Ascending aorta (tissue), 2 donors: ENCODE measurements at places on chromosomes 6 and 20.
A peak's percentile ranks its signal among the peaks of the same experiment; 100 is the strongest.

DNA sequence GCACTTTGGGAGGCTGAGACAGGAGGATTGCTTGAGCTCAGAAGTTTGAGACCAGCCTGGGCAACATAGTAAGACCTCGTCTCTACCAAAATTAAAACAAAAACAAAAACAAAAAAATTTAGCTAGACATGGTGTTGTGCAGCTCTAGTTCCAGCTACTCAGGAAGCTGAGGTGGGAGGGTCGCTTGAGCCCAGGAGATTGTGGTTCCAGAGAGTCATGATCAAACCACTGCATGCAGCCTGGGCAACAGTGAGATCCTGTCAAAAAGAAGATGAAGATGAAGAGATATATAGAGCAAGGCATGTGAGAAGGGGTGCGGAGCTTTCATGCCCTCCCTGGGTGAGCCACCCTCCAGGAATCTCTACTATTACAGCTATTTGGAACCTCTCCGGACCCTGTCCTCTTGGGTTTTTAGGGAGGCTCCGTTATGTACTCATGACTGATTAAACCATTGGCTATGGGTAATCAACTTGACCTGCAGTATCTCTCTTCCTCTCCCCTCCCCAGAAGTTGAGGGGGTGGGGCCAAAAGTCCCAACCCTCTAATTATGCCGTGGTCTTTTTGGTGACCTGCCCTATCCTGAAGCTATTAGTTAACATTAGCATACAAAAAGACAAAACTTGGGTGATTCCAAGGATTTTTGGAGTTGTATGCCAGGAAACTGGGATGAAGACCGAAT, 9.0 kb downstream of the POLH start:
- no peaks in the 10 kb centered on the region for H3K27me3 ChIP-seq
- DNase-seq: no peak
- H3K27ac ChIP-seq: no peak overlapping the region
- peaks cover 34% of the 10 kb centered on the region for H3K36me3 ChIP-seq
- no peaks in the 10 kb centered on the region for H3K4me1 ChIP-seq
- no peak overlapping the region for H3K4me3 ChIP-seq

GRCh38 chr20:50565871-50566270, 55.7 kb downstream of the PTPN1 start:
- no peak overlapping the region for H3K27ac ChIP-seq
- DNase-seq: no peak
- no peak overlapping the region for H3K4me3 ChIP-seq
- peaks cover 9% of the 10 kb centered on the region for H3K4me1 ChIP-seq
- H3K36me3 ChIP-seq: peaks cover 19% of the 10 kb centered on the region
- no peaks in the 10 kb centered on the region for H3K27me3 ChIP-seq

- H3K27ac ChIP-seq: no peak overlapping the region
- DNase-seq: no peak
- no peaks in the 10 kb centered on the region for H3K27me3 ChIP-seq
- H3K36me3 ChIP-seq: no peaks in the 10 kb centered on the region
- no peaks in the 10 kb centered on the region for H3K4me1 ChIP-seq
Observed at GRCh38 chr6:45474376-45474775, 96.6 kb upstream of the SUPT3H start.

DNA sequence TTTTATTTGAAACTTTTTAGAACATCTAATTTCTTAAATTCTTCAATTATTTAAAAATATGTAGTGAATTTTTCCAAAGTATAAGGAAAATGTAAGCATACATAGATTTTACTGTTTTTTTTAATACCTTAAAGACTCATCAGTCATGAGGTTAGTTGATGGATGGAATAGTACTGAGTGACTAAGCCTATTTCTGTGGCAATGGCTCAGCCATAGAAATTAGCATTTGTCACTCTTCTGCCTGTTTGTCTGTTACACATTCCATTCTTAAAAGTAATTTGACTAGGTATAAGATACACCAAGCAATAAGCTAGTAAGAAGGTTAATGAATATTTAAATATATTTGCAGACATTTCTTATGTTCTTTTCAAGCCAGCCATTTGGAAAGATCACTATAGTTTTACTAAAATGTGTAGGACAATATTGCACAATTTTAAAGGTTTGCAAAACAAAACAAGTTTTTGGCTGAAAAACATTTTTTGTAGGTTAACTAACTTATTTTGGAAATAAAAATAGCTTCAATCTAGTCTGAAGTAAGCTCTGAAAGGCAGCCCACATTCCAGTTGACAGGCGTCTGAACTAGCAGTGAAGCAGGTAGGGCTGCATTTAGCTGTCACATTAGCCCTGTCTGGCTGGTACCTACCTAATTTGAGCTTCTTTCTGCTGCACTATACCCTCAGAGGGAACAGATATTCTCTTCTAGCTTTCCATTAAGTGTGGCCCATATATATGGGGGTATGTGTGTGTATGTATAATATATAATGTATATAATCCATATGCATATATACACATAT, 385.7 kb downstream of the GRIK2 start:
- no peak for DNase-seq
- H3K4me3 ChIP-seq: no peak overlapping the region
- no peaks in the 10 kb centered on the region for H3K36me3 ChIP-seq

DNA sequence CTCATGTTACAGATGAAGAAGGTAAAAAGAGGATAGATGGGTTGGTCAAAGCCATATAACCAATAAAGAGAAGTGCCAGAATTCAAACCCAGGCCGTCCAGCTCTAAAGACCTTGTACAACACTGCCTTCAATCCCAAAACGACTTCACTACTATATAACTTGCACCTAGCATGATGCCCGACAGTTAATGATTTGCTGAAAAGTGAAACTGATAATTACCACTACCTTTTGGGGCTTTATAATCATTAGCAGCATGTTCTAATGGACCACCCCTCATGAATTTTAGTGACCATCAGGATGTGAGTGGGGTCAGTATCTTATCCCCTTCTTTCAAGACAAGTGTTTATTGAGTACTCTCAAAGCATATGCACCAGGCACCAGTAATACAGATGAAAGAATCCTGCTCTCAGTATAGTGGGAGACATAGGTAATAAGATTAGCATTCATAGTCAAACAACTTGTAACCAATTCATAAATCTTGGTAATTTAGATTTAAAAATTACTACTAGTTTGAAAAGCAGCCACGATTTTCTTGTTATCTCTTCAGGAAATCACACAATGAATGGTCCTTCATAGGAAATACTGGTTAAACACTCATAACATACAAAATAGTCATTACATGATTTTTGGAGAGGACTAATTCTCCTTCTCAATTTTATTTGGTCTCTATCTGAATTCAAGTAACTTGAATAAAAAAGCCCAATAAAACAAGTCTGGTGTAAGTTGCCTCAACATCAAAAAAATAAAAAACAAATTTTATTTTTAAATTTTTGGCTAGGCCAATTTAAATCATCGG, 98.0 kb downstream of the EPB41L2 start:
- no peaks in the 10 kb centered on the region for H3K27me3 ChIP-seq
- H3K4me1 ChIP-seq: peaks cover 23% of the 10 kb centered on the region
- no peaks in the 10 kb centered on the region for H3K36me3 ChIP-seq
- no peak overlapping the region for H3K27ac ChIP-seq
- H3K4me3 ChIP-seq: no peak overlapping the region

- H3K4me1 ChIP-seq: no peaks in the 10 kb centered on the region
- H3K27me3 ChIP-seq: no peaks in the 10 kb centered on the region
- H3K36me3 ChIP-seq: no peaks in the 10 kb centered on the region
- no peak for DNase-seq
- H3K27ac ChIP-seq: no peak overlapping the region
- no peak overlapping the region for H3K4me3 ChIP-seq
Observed at GRCh38 chr6:96834070-96834469, 3.2 kb downstream of the GPR63 start.

- peak overlapping the region; percentile 39 for H3K27ac ChIP-seq
- no peak overlapping the region for H3K4me3 ChIP-seq
- H3K36me3 ChIP-seq: peaks cover 82% of the 10 kb centered on the region
- H3K4me1 ChIP-seq: no peaks in the 10 kb centered on the region
Observed at GRCh38 chr6:169227116-169227515, 26.5 kb downstream of the THBS2 start.

- no peak overlapping the region for H3K4me3 ChIP-seq
- no peaks in the 10 kb centered on the region for H3K4me1 ChIP-seq
- no peaks in the 10 kb centered on the region for H3K27me3 ChIP-seq
- no peak for DNase-seq
Observed at GRCh38 chr6:17505767-17506280, 94.3 kb upstream of the FAM8A1 start.

GRCh38 chr6:160634706-160635105, 29.4 kb downstream of the LPA start:
- peak; percentile 9 for DNase-seq
- H3K27me3 ChIP-seq: no peaks in the 10 kb centered on the region
- no peak overlapping the region for H3K27ac ChIP-seq

DNA sequence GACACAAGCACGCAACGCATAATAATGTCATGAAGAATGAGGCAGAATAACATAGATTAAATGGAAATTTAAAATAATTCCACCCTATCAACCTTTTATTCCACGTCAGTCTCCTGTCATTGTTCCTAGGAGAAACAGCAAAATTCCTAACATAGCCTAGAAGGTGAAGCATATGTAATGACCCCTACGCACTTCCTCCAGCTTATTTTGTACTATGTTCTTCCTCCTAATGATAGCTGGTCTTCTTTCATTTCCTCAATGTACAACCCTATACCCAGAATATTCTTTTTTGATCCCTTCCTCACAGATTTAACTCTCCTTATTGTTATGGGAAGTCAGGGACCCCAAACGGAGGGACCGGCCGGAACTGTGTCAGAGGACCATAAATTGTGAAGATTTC, 122.0 kb upstream of the CARMIL1 start:
- no peak overlapping the region for H3K4me3 ChIP-seq
- DNase-seq: no peak
- H3K4me1 ChIP-seq: no peaks in the 10 kb centered on the region
- no peak overlapping the region for H3K27ac ChIP-seq
- H3K27me3 ChIP-seq: no peaks in the 10 kb centered on the region

DNA sequence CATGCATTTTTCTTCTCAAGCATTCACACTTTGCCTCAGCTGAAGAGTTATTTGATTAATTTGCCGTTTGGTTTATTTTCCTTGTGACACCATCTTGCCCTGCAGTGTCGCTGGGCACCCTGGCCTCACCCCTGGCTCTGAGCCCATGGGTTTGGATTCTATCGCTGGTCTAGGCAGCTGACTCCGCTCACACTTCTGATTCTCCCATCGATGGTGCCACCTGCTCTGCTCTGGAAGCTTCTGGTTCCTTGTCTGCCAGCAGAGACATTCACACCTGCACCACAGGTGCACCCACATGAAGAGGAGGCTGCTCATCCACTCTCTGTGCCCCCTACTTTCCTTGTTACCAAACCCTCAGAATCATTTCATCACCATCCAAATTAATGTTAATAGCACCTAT, 291.6 kb upstream of the CDH4 start:
- no peak overlapping the region for H3K4me3 ChIP-seq
- no peak overlapping the region for H3K27ac ChIP-seq
- H3K4me1 ChIP-seq: no peaks in the 10 kb centered on the region
- no peaks in the 10 kb centered on the region for H3K27me3 ChIP-seq

DNA sequence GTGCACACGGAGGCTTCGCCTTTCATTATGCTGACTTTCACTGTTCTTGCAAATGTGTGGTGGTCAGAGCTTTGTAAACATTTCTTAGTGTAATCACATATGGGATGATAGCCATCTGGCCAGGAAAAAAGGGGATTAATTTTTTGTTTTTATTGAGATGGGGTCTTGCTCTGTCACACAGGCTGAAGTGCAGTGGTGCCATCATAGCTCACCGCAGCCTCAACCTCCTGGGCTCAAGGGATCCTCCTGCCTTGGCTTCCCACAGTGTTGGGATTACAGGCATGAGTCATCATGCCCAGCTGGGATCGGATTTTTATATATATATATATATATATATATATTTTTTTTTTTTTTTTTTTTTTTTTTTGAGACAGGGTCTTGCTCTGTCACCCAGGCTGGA, 11.0 kb upstream of the TIAM2 start:
- no peak overlapping the region for H3K4me3 ChIP-seq
- no peaks in the 10 kb centered on the region for H3K27me3 ChIP-seq
- H3K36me3 ChIP-seq: no peaks in the 10 kb centered on the region
- no peak for DNase-seq

- H3K27me3 ChIP-seq: no peaks in the 10 kb centered on the region
Observed at GRCh38 chr6:40419946-40420728, 167.0 kb downstream of the LRFN2 start.

- no peaks in the 10 kb centered on the region for H3K27me3 ChIP-seq
- H3K27ac ChIP-seq: no peak overlapping the region
- H3K4me3 ChIP-seq: no peak overlapping the region
- DNase-seq: no peak
Observed at GRCh38 chr6:115276881-115277565, 783.7 kb downstream of the FRK start.

GRCh38 chr20:57241363-57241991, 25.0 kb downstream of the BMP7 start:
- H3K4me1 ChIP-seq: no peaks in the 10 kb centered on the region
- DNase-seq: no peak
- H3K27ac ChIP-seq: no peak overlapping the region
- H3K36me3 ChIP-seq: no peaks in the 10 kb centered on the region

DNA sequence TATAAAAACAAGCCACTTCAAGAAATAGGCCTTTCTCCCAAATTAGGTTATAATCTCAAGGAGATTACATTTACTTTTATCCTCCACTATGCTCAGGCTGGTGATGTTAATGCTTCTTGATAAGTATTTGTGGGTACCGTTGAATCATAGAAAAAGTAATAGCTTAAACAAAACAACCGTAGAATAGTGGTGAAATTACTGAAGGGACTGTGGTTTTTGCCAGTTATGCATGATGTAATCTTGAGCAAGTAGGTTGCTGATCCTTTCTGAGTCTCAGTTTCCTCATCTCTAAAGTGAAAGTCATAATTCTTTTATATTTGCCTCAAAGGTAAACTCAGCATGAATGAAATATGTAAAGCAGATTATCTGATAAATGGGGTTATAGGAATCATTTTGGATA, 187.3 kb upstream of the JAG1 start:
- H3K4me1 ChIP-seq: peaks cover 25% of the 10 kb centered on the region
- DNase-seq: no peak
- H3K27ac ChIP-seq: peak overlapping the region; percentile 34
- H3K36me3 ChIP-seq: no peaks in the 10 kb centered on the region
- no peaks in the 10 kb centered on the region for H3K27me3 ChIP-seq

GRCh38 chr6:17846762-17847161, 140.0 kb upstream of the NUP153 start:
- H3K36me3 ChIP-seq: peaks cover 17% of the 10 kb centered on the region
- no peak for DNase-seq
- H3K4me3 ChIP-seq: no peak overlapping the region
- no peak overlapping the region for H3K27ac ChIP-seq
- H3K27me3 ChIP-seq: no peaks in the 10 kb centered on the region

GRCh38 chr6:21331235-21331634, 262.3 kb upstream of the SOX4 start:
- H3K4me3 ChIP-seq: no peak overlapping the region
- no peaks in the 10 kb centered on the region for H3K36me3 ChIP-seq
- no peak overlapping the region for H3K27ac ChIP-seq
- no peaks in the 10 kb centered on the region for H3K27me3 ChIP-seq
- no peak for DNase-seq
- H3K4me1 ChIP-seq: no peaks in the 10 kb centered on the region

DNA sequence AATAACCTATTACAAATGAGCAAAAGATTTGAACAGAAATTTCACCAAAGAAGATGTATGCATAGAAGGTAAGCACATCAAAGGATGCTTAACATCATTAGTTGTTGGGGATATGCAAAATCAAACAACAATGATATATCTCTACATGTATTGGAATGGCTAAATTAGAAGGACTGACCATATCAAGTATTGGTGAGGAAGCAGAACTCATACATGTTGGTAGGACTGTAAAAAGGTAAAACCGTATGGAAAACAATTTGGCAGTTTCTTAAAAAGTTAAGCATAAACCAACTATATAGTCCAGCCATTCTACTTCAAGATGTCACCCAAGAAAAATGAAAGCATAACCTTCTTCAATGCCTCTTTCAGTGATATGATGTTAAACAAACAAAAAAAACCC, 114.0 kb downstream of the MYB start:
- H3K27ac ChIP-seq: no peak overlapping the region
- no peak for DNase-seq
- no peaks in the 10 kb centered on the region for H3K4me1 ChIP-seq
- no peaks in the 10 kb centered on the region for H3K27me3 ChIP-seq
- H3K4me3 ChIP-seq: no peak overlapping the region
- H3K36me3 ChIP-seq: peaks cover 4% of the 10 kb centered on the region
